Central memory CD8-positive, alpha-beta T cell (primary cell): ENCODE measurements at places on chromosomes 11 and 22.
A peak's percentile ranks its signal among the peaks of the same experiment; 100 is the strongest.

DNA sequence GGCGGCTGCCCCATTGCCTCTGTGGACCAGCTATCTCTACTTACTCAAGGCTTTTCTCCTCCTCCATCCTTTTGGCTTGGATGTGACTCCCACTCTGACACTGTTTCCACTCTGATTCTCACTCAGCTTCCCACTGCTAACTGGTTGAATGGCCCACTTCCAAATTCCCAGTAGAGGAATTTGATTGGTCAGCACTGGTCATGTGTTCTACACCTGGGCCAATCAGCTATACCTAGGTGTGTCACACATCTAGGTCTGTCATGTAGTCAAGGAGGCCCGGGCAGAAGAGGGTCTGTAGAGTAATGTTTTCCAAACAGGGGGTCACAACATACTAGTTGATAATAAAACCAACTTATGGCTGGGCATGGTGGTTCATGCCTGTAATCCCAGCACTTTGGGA is 53.3 kb downstream of the TPBGL start:
- H3K27ac ChIP-seq, result peak overlapping the region; percentile 7
- H3K4me3 ChIP-seq, result no peak overlapping the region

- peak overlapping the region; percentile 96 for H3K27ac ChIP-seq
- no peak for DNase-seq
- peak overlapping the region; percentile 78 for H3K4me3 ChIP-seq
- no peaks in the 10 kb centered on the region for H3K27me3 ChIP-seq
- peaks cover 2% of the 10 kb centered on the region for H3K36me3 ChIP-seq
Observed at GRCh38 chr22:19890502-19891316, 36.0 kb upstream of the GNB1L start.

DNA sequence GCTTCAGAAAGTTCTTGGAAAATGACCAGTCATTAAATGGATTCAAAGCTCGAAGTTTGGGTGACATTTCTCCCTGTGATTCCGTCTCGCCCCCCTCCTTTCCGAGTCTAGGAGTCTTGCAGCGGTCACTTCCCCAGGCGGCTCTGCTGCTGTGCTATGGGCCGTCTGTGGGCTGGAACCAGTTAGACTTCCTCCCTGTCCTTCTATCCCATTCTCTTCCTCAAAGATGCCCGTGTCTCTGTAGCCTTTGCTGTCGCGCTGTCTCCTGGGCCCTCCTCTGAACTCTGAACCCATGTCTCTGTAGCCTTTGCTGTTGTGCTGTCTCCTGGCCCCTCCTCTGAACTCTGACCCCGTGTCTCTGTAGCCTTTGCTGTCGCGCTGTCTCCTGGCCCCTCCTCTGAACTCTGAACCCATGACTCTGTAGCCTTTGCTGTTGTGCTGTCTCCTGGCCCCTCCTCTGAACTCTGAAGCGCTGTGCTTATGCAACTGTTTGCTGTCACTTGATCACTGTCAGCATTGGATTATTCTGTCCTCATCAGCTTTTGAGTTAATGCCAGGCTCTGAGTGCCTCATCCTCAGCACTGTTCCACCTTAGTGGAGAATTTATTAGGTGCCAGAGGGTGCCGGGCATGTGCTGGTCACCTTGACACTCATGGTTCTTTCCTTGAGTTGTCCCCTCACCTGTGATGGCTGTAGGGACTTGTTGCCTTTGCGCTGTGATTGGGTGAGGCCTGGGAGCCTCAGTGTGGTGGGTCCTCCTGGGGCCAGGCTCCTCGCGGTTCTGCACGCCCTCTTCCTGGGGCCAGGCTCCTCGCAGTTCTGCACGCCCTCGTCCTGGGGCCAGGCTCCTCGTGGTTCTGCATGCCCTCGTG is 173.3 kb downstream of the TBC1D22A start:
- H3K27ac ChIP-seq, result peak overlapping the region; percentile 17
- no peak for DNase-seq
- H3K4me1 ChIP-seq, result peaks cover 39% of the 10 kb centered on the region
- no peaks in the 10 kb centered on the region for H3K27me3 ChIP-seq
- no peak overlapping the region for H3K4me3 ChIP-seq

GRCh38 chr11:1197431-1197885 is 25.4 kb upstream of the MUC5B start:
- H3K27ac ChIP-seq, result no peak overlapping the region
- H3K4me3 ChIP-seq, result no peak overlapping the region
- no peak for DNase-seq
- no peaks in the 10 kb centered on the region for H3K36me3 ChIP-seq
- H3K27me3 ChIP-seq, result no peaks in the 10 kb centered on the region

DNA sequence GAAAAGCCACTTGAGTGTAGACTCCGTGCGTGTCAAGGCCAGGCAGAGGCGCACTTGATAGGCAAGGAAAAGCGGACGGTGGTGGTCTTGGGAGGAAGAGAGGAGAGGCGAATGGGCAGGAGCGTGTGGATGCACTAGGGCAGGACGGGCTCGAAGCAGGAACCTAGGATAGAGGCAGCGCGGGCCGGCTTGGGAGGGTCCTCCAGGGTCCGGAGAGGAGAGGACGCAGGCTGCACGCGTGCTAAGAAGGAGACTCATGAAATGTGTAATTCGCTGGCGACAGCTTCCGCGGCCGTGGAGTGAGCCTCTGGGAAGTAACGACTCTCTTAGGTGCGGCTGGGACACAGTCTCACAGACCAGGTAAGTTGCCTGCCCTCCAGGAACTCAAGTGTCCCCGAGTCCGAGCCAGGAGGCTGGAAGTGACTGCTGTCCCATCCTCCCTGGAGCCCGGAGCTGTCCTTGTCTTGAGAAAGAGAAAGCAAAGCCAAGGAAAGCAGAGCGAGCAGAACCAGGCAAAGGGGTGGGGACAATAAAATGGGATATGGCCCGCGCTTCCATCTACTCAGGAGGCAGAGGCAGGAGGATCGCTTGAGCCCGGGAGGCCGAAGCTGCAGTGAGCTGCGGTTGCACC is 874 bp upstream of the IL17RA start:
- H3K27me3 ChIP-seq, result no peaks in the 10 kb centered on the region
- H3K4me1 ChIP-seq, result peaks cover 37% of the 10 kb centered on the region
- H3K36me3 ChIP-seq, result peaks cover 13% of the 10 kb centered on the region
- no peak for DNase-seq
- peak overlapping the region; percentile 87 for H3K27ac ChIP-seq

- H3K27me3 ChIP-seq, result no peaks in the 10 kb centered on the region
- DNase-seq, result no peak
- no peaks in the 10 kb centered on the region for H3K36me3 ChIP-seq
Observed at GRCh38 chr22:27992294-27993165, 73.5 kb upstream of the PITPNB start.

DNA sequence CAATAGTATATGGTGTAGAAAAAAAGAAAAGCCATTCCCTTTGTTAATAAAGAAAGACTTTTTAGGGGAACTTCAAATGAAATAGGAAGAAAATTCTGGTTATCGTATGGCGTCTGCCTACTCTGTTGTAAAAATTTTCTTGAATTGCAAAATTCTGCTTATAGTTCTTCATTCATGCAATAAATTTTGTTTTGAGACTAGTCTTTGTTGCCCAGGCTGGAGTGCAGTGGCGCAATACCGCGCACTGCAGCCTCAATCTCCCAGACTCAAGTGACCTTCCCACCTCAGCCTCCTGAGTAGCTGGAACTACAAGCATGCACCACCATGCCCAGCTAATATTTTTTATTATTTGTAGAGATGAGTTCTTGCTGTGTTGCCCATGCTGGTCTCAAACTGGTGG is 5.8 kb downstream of the DDIAS start:
- no peak overlapping the region for H3K4me3 ChIP-seq
- H3K27ac ChIP-seq, result no peak overlapping the region
- no peaks in the 10 kb centered on the region for H3K36me3 ChIP-seq
- H3K4me1 ChIP-seq, result peaks cover 4% of the 10 kb centered on the region
- H3K27me3 ChIP-seq, result no peaks in the 10 kb centered on the region

DNA sequence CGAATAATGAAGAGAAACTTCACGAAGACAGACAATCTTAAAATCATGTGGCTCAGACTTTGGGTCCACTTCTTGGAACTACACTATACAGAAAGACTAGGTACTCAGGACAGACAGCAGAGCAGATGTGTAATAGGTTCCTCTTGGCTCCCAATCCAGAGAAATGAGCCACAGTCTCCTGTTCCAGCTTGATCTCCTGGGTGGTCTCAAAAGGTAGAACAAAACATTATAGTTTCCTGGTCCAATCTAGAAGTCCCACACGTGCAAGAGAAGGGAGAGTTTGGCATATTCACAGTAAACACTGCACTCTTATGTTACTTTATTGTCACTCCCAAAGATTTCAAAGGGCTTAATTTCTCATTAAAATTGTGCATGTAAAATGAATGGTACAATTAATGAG is 134.5 kb upstream of the FIBIN start:
- no peaks in the 10 kb centered on the region for H3K4me1 ChIP-seq
- no peaks in the 10 kb centered on the region for H3K27me3 ChIP-seq

GRCh38 chr11:8871962-8872361 is 39.0 kb upstream of the AKIP1 start:
- H3K4me3 ChIP-seq, result no peak overlapping the region
- peaks cover 54% of the 10 kb centered on the region for H3K27me3 ChIP-seq
- no peak overlapping the region for H3K27ac ChIP-seq
- DNase-seq, result no peak
- H3K4me1 ChIP-seq, result no peaks in the 10 kb centered on the region

DNA sequence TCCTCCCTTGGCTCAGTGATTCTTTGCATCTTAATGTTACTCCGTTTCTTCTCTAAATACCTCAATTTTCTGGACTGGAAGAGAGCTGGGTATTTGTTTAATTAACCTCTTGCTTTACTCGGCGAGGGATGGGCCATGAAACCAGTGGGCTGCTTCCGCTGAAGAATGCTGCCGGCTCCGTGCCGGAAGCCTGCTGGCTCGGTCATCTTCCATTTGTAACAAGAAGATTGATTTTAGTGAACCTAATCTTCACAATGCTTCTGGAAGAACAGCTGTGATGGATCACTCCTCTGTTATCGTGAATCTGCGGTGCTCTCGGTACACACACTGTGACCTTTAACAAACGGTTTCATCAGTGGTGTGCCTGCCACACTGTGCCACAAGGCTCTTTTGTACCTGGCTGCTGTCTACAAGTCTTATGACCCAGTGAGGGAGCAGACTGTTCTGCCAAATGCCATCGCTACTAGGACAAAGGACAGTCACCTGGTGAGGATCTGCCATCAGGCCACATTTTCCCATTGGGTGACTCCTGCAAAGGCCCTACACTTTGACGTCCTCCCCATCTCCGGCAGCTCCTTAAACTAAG is 25.3 kb upstream of the PARVB start:
- H3K27me3 ChIP-seq, result no peaks in the 10 kb centered on the region
- H3K4me1 ChIP-seq, result peaks cover 32% of the 10 kb centered on the region
- DNase-seq, result no peak
- no peak overlapping the region for H3K27ac ChIP-seq
- no peak overlapping the region for H3K4me3 ChIP-seq
- H3K36me3 ChIP-seq, result peaks cover 17% of the 10 kb centered on the region

- H3K4me3 ChIP-seq, result no peak overlapping the region
- H3K36me3 ChIP-seq, result peaks cover 2% of the 10 kb centered on the region
- H3K27me3 ChIP-seq, result peaks cover 5% of the 10 kb centered on the region
Observed at GRCh38 chr22:38413085-38414008, 41.7 kb downstream of the KCNJ4 start.

DNA sequence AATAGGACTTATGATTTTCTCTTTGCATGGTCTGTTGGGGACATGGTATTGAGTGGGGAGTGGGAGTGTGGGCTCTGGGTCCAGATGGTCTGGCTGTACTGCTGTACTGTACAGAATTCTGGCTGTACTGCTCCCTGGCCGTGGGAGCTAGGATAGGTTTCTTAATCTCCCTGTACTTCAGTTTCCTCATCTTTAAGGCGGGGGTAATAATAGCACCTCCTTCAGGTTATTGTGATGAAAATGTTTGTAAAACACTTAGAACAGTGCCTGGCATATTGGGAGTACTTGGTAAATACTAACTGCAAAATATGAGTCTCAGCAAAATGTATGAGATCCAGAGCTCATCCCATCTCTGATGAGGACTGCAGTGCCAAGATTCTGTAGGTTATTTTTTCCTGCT is 198.6 kb downstream of the KIF18A start:
- H3K27ac ChIP-seq, result no peak overlapping the region
- no peaks in the 10 kb centered on the region for H3K27me3 ChIP-seq
- H3K4me1 ChIP-seq, result no peaks in the 10 kb centered on the region

GRCh38 chr11:15675683-15676082 is 561.0 kb downstream of the INSC start:
- H3K27ac ChIP-seq, result no peak overlapping the region
- no peaks in the 10 kb centered on the region for H3K36me3 ChIP-seq
- no peak overlapping the region for H3K4me3 ChIP-seq
- no peak for DNase-seq

DNA sequence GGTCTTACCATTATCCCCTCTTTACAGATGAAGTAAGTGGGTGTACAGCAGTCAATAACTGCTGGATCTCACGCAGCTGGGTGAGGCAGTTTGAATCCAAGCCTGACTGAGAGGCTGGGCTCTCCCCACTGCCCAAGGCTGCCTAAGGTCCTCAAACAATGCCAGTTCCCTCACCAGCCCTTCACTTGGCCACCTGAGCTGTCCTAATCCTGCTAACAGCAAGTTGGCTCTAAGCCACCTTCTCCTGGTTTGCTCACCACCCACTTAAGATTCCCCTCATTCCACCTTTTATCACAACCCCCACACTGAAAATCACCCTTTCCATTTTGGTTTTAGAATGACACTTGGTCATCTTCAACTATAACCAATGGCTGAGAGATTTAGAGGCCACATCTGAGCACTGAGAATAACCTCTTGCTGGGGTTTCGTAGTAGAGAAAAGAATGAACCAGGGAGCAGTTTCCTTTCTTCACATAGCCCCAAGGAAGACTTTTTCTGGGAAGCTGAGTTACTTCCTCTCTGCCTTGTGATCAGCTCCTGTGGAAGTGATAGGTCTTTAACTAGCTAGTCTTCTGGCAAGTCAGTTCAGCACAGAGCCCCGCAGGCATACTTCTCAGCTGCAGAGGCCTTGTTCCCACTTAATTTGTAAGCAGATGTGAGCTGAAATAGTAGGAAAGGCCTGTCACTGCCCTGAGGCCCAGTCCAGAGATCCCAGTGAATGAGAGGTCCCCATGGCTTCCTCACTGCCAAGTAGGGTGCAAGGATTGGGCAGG is 57.8 kb upstream of the TTC12 start:
- no peaks in the 10 kb centered on the region for H3K36me3 ChIP-seq
- no peak overlapping the region for H3K27ac ChIP-seq
- H3K4me3 ChIP-seq, result no peak overlapping the region
- no peaks in the 10 kb centered on the region for H3K4me1 ChIP-seq

DNA sequence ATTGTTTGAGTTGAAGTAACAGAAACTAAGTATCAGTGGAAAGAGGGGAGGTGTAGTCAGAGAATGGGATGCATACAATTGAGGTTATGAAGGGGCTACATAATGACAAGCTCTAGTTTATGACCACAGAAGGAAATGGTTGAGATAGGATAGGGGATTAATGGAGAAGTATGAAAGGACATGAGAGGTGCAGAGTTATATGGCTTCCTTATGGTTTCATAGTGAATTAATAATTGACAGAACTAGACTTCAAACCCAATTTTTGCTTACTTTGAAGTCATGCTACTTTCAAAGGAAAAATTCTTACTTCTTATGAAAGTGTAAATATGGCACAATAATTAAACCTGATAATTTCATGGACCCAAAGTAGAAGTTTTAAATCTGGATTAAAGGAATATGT is 340.3 kb upstream of the LRRC4C start:
- no peak overlapping the region for H3K4me3 ChIP-seq
- no peaks in the 10 kb centered on the region for H3K27me3 ChIP-seq
- H3K27ac ChIP-seq, result no peak overlapping the region
- H3K36me3 ChIP-seq, result no peaks in the 10 kb centered on the region
- no peak for DNase-seq
